ENCODE measurements at places on chromosomes 1 and 21.

DNA sequence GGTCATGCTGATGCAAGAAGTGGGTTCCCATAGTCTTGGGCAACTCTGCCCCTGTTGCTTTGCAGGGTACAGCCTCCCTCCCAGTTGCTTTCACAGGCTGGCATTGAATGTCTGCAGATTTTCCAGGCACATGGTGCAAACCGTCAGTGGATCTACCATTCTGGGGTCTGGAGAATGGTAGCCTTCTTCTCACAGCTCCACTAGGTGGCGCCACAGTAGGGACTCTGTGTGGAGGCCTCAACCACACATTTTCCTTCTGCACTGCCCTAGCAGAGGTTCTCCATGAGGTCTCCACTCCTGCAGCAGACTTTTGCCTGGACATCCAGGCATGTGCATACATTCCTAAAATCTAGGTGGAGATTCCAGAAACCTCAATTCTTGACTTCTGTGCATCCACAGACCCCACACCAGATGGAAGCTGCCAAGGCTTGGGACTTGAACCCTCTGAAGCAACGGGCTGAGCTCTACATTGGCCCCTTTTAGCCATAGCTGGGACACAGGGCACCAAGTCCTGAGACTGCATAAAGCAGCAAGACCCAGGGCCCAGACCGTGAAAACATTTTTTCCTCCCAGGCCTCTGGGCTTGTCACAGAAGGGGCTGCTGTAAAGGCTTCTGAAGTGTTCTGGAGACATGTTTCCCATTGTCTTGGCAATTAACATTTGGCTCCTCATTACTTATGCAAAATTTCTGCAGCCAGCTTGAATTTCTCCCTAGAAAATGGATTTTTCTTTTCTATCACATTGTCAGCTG lies 466.2 kb upstream of the PBX1 start:
- DNase-seq: peak; percentile 4

- DNase-seq: no peak
Measured at GRCh38 chr21:38319781-38320180, 63.0 kb downstream of the KCNJ15 start.

- DNase-seq: no peak
Measured at GRCh38 chr1:112308716-112309115, 87.3 kb upstream of the CTTNBP2NL start.

GRCh38 chr1:69791311-69791710 lies 223.6 kb downstream of the LRRC7 start:
- DNase-seq: no peak

DNA sequence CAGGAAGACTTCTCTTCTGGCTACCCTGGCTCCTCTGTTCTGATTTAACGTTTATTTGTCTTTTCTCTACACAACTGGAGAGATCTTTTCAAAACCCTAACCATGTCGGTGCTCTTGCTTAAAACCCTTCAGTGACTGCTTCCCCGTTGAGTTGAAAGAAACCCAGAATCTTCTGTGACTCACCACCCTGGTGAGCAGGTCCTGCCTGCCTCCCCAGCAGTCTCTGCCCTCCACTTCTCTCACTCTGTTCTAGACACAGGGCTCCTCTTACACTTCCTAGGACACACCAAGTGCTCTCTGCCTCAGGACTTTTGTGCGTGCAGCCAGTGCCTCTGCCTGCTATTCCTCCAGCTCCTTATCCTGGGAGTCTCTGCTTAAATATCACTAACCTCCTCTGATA lies 131.4 kb downstream of the IER5 start:
- DNase-seq: no peak

DNA sequence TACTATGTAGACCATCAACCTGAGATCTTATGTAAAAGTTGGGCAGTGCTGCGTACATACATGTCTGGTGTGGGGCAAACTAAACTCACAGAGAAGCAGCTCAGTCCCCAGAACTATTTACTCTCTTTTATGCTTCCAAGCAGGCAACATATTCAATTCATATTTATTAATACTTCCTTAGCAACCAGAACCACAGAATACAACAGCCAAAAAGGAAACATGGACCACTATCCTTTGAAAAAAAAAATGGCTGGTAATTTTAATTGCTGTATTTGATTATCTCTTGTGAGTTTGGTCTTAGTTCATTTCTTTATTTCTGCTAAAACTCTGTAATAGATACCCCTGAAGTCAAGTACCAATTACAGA lies 1.5 kb upstream of the PPP1R15B start:
- DNase-seq: no peak

GRCh38 chr1:24640288-24640687 lies 2.8 kb upstream of the SRRM1 start:
- DNase-seq: no peak

DNA sequence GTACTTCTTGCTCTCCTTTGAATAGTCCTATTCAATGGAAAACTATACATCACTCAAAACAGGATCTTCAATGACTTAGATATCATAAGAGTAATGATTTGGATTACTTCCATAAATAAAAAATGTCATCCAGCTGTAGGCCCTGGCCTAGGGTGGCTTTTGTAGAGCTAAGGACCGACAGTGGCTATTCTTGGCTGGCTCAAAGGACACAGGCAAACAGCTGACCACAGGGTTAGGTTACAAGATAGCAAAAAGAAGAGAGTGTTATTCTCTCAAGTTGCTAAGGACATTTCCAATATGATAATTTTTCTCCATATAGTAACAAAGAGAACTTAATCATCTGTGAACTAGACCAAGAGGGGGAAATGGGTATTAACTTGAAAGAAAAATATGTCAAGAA lies 495.1 kb downstream of the PLPP3 start:
- no peak for DNase-seq

DNA sequence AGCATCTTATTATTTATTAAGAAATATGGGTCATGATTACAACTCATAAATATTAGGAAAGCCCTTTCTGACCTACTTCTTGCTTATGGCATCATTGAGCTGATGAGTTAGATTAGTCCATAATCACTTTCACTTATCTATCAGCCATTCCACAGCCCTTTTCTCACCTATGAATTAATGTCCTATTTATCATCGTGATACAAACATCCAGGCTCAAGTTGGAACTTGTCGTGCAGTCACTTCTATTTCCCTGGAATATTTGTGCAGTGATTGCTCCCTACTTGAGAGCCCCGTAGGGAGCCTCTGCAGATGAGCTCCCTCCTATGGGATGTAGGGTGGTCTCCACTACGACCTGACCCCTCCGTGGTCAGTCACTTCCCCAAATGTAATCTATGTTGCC lies 8.1 kb upstream of the F3 start:
- no peak for DNase-seq
